Naive thymus-derived CD4-positive, alpha-beta T cell (primary cell): ENCODE measurements at places on chromosomes 6 and 20. TPM values are rescaled to one million over a fixed set of nuclear protein-coding genes. Genes with fewer than 3 reads are reported as not detected.

- DNase-seq: no peak
These were observed 793.9 kb downstream of the QKI start for GRCh38 chr6:164208371-164208770.

Gene RNF144B
- total RNA-seq: 0.64 and 1.5 TPM in 2 replicates

DNA sequence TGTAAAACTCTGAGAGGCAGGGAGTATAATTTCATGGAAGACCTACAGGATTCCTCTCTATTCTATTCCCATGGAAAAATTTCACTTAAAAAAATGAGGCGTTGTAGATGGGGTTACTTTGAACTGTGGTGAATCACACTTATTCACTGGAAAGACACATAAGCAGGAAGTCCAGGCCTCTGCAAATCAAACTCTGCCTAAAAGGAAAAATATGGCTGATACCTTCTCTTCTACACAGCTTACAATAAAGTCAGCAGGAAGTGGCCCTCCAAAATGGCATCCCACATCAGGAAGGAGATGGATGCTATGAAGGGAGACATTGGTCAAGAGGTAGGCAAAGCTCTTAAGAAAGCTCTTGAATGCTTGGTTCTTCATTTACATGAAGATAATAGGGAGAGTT is 115.9 kb downstream of the FYN start:
- no peak for DNase-seq

DNA sequence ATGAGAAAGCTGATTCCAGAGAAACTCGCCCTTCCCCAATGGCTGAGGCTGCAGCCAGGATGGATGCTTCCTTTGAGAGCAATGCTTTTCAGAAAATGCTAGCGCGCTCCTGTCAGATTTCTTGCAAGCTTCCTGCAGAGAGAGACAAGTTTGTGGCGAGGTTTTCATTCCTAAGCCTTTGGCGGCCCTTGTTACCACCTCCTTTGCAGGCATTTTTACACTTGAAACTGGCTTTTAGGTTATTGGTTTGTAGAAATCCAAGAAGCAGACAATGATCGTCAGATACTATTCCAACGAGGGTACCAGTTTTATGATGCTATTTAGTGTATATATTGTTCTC is 1.1 kb downstream of the FNDC1 start:
- DNase-seq: no peak

- DNase-seq: no peak
These were observed 98.1 kb upstream of the PTPN1 start for GRCh38 chr20:50412069-50412468.

Gene UNC5CL
- total RNA-seq: 3.5 TPM

- DNase-seq: no peak
These were observed 31.8 kb upstream of the ZBP1 start for GRCh38 chr20:57651881-57652605.

Gene PNLDC1
- 0.97 TPM for total RNA-seq

- DNase-seq: no peak
These were observed 79.2 kb downstream of the CBFA2T2 start for GRCh38 chr20:33568868-33569801.

Gene SYCP2
- total RNA-seq: 2.5 TPM

Gene KCNS1
- not detected for total RNA-seq

Gene ADGRF5
- not detected for total RNA-seq

Gene HLA-DRB5
- total RNA-seq: 35.4 and 37.4 TPM in 2 replicates

GRCh38 chr6:163563318-163563717 is 148.8 kb downstream of the QKI start:
- no peak for DNase-seq

DNA sequence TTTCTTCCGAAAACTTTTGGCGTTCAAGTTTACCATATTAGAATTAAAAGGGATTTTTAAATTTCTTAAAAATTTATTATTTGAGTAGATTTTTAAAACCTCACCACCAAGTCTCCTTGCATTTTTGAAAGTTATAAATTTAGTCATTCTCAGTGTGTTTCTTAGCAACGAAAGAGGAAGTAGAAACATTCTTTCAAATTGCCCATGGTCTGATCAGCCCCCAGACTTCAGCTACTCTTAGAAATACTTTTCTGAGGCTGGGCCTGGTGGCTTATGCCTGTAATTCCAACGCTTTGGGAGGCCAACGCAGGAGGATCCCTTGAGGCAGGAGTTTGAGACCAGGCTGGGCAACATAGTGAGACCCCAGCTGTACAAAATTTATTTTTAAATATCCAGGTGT is 15.1 kb upstream of the RTF2 start:
- no peak for DNase-seq

Gene CDH4
- 0.05 and 0.12 TPM in 2 replicates for total RNA-seq
